Upper lobe of right lung (tissue), 1 donor: ENCODE measurements at places on chromosomes 16 and 17. TPM values are rescaled to one million over a fixed set of nuclear protein-coding genes. Genes with fewer than 3 reads are reported as not detected.

DNA sequence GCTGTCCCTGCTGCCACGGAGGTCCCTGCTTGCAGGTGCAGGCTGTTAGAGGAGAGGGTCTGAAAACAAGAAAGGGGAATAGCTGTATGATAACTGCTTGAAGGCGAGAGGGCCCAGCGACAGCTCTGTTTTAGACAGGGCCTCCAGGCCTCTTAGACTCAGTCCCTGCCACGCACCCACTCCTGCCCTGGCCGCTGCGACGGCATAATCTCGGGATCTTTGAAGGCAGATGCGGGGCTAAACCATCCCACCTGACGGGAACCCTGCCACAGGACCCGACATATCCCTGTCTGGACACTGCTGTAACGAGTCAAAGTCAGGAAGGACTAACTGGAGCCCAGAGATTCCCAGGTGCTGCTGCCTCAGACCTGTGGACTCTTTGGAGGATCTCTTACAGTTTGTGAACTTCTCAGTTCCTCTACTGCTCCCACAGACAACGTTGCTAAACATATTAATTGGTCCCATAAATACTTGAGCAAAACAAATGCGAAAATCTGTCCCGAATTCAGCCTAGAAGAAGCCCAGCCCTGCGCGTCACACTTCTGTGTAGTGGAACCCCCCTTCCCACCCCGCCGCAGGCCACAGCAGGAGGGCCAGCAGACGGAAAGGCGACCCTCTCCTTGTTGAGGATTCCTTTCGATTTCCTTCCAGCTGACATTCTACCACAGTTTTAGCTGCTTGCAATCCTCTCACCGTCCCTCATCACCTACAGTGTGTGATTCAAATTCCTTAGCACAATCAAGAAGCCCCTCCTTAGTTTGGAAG lies 998 bp upstream of the TMEM11 start:
- peaks cover 42% of the 10 kb centered on the region for H3K4me1 ChIP-seq
- DNase-seq: no peak
- H3K4me3 ChIP-seq: peak overlapping the region; percentile 92
- H3K27me3 ChIP-seq: no peaks in the 10 kb centered on the region
- H3K27ac ChIP-seq: peak overlapping the region; percentile 94

DNA sequence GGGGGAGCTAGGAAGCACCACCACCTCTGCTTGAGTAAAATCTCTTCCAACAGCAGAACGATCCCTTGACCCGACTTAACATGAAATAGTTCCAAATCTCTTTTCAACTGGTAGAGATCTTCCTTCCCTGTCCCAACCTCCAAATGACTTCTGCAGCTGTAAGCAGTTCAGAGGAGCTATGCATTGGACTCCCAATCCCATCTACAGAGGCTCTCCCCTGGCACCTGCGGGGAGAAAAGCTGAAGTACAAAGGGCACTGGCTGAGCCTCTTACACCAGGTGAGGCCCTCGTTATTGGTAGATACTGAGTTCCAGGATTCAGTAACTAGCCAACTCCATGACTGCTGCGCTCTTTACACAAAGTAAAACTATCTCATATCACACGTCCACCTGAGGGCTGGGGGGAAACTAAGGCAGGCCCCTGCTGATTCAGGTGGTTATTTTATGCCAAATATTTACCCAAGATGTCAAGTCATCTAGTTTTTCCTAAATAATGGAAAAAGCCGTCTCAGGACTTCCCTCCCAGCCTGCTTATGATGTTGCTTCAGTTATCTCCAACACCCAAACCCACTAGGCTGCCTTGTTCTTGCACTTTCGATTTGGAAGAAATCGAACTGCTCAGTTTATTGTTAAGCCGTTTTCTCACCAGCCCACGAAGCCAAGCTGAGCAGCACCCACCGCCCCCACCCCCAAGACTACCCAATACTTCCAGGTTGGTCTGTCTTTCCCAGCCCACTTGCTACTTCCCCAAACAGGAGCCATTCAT lies 3.2 kb downstream of the ACTG1 start:
- peak overlapping the region; percentile 90 for H3K27ac ChIP-seq
- H3K4me3 ChIP-seq: peak overlapping the region; percentile 94
- H3K27me3 ChIP-seq: no peaks in the 10 kb centered on the region
- H3K36me3 ChIP-seq: peaks cover 34% of the 10 kb centered on the region
- H3K4me1 ChIP-seq: peaks cover 18% of the 10 kb centered on the region
- no peak for DNase-seq

DNA sequence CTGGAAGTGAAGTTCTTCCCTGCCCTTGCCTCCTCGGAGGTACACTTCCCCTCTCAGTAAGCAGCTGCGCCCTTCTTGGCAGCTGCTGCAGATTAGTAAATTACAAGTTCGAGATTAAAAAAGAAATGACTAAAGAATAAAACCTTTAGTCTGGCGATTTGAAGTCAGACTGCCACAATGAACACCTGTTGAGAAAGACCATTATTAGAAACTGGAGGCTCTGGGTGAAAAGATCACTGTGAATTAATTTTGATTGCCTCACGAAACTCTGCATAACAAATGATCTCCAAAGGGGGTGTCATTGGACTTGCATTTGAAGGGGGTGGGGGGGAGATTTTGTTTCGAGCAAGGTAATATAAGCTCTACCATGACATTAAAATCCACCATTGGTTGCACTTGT lies 39.3 kb downstream of the SALL1 start:
- H3K36me3 ChIP-seq: no peaks in the 10 kb centered on the region
- peaks cover 40% of the 10 kb centered on the region for H3K27me3 ChIP-seq
- DNase-seq: no peak

DNA sequence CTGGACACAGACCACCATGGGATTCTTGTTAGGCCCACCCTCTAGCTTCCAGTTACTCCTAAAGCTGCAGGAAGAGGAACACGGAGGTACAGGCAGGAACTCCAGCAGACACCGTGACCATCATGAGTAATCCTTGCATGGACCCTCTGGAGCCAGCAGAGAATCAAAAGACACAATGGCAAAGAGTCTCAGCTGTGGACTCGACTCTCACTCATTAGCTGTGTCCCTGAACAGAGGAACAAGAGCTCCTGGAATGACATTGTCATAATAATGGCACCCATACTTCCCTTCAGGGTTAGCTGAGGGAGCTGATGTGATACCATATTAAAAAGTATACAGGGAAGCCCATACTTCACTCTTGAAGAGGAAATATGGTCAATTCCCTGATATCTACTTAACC lies 176.3 kb upstream of the ASIC2 start:
- H3K36me3 ChIP-seq: no peaks in the 10 kb centered on the region
- no peaks in the 10 kb centered on the region for H3K27me3 ChIP-seq
- DNase-seq: no peak
- H3K27ac ChIP-seq: no peak overlapping the region

DNA sequence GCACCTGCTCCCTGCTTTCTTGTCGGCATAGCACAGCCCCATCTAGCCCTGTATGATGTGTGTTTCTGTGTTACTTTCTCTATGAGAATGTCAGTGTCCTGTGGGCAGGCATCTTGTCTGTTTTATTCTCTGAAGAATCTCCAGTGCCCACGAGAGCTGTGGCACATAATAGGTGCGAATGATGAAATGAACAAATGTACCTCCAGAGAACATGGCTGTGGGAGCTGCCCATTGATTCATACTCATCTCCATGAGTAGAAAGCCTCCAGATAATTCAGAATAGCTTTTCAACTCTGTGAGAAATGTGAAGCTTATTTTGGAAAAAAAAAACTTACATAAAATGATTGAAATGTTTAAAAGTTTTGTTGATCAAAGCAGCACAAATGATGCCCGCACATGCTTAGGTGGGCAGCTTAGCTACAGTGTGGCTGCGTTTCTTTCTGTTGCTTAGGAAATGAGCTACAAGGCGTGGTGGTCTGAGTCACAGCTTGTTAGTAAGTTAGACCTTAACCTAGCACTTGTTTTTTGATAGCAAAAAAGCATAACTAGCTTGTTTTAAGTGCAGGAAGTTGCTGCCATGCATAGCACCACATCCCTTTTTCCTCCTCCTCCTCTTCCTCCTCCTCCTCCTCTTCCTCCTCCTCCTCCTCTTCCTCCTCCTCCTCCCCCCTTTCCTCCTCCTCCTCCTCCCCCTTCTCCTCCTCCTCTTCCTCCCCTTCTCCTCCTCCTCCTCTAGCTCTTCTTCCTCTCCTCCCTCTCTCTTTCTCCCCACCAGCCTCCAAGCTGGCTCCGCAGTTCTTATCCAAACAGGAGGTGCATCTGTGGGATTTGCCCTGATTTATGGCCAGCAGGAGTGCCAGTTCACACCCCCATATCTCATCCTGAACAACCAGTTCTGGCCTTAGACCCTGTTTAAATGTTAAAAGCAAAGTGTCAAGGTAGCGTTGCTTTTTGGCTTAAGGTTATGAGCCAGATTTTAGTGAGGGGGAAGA lies 221.5 kb downstream of the IRF8 start:
- peaks cover 6% of the 10 kb centered on the region for H3K27me3 ChIP-seq
- no peaks in the 10 kb centered on the region for H3K4me1 ChIP-seq
- no peak overlapping the region for H3K4me3 ChIP-seq
- H3K27ac ChIP-seq: no peak overlapping the region
- H3K36me3 ChIP-seq: no peaks in the 10 kb centered on the region

GRCh38 chr17:27663936-27664605 lies 33.1 kb downstream of the LGALS9 start:
- DNase-seq: peak; percentile 39
- no peak overlapping the region for H3K27ac ChIP-seq
- no peaks in the 10 kb centered on the region for H3K27me3 ChIP-seq
- H3K36me3 ChIP-seq: no peaks in the 10 kb centered on the region

DNA sequence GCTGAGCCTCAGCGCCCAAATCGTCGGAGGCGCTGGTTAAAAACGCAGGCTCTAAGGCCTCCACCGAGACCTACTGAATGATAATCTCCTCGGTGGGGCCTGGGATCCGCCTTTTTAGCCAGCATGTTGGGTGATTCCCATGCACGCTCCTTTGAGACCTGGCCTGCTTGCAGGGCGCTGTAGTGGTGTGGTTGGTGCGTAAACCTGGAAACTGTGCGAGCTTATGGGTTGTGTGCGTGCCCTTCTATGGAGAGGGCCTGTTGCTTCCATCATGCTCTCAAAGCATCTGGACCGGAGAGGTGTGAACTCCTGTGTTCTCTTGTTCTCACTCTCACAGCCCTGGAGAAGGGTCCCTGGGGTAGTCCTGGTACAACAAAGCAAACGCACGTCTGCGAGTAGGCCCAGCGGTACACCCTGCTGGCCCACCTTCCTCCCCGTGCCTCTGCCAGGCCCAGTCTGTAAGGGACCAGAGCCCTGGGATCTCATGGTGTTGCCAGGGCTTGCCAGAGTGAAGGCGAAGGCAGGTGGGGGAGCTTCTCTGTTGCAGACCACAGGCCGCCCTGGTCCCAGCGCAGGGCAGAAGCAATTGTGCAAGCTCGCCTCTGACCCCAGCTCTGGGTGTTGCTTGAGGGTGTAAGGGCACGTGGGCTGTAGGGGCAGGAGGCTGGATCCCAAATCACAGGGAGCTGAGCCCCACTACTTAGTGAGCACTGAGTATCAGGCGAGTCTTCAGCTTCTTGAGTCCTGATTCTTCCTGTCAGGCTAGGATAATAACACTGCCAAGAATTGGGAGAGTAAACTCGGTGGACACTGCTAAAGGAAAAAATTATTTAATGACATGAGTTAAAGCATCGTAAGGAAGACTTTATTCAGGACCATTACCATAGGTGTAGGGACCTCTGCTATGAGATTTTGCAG lies 879 bp upstream of the LRRC75A start:
- H3K4me1 ChIP-seq: peaks cover 10% of the 10 kb centered on the region
- H3K27me3 ChIP-seq: no peaks in the 10 kb centered on the region
- DNase-seq: no peak
- no peaks in the 10 kb centered on the region for H3K36me3 ChIP-seq
- no peak overlapping the region for H3K27ac ChIP-seq

The RNF157 gene
- 3.8 TPM for total RNA-seq

DNA sequence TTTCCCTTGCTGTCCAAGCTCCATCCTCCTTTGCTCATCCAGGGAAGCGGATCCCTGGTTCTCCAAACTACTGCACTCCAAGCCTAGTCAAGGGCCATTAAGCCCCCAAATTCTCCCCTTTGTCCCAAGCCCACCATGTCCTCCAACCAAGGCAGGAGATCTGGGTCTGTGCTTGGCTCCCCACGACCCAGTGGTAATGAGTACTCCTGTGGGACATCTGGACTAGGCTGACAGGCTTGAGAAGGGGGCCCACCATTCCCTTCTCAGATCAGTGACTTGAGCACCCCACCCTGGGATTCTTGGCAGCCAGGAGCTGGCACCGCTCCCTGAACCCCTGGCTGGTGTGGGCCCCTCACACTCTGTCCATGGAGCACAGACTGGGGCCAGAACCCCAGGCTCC lies 17.1 kb downstream of the OSBPL7 start:
- H3K4me1 ChIP-seq: no peaks in the 10 kb centered on the region
- DNase-seq: peak; percentile 9
- peaks cover 31% of the 10 kb centered on the region for H3K36me3 ChIP-seq
- H3K4me3 ChIP-seq: no peak overlapping the region
- H3K27ac ChIP-seq: no peak overlapping the region
- H3K27me3 ChIP-seq: no peaks in the 10 kb centered on the region

DNA sequence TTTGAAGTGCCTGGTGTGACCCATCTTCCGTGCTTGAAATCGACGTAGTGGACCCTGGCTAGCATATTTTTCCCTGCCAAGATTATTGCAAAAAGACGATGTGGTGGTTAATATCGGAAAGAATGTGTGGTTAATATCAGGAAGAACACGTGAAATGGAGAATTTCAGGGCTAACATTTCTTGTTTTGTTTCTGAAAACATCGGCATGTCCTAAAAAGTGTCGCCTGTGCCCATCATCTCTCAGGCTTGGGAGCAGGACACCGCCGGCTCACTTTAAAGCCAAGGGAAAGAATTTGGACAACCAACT lies 345 bp upstream of the DCXR start:
- H3K4me3 ChIP-seq: peak overlapping the region; percentile 65
- H3K27ac ChIP-seq: peak overlapping the region; percentile 95
- no peaks in the 10 kb centered on the region for H3K36me3 ChIP-seq
- H3K4me1 ChIP-seq: peaks cover 13% of the 10 kb centered on the region
- no peaks in the 10 kb centered on the region for H3K27me3 ChIP-seq
- no peak for DNase-seq

DNA sequence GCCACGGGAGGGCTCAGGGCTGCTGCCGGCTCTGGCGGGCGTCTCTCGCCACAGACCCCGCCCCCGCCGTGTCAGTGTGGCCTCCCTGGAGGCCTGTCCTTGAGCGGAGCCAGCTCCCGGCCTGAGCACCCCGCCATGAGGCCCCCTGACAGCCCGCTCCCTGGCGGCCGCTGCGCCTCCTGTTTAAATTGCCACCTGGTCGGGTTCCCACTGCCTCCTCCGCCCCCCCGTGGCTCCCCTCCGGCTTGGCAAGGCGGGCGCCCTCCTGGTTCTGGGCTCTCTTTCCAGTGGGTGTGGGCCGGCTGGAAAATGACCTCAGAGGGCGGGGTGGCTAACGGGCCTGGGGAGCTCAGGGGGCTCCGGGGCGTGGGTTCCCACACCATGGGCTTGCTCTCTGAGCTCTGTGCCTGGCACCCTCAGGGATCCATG lies 42.1 kb upstream of the SSTR5 start:
- H3K4me1 ChIP-seq: no peaks in the 10 kb centered on the region
- no peak overlapping the region for H3K27ac ChIP-seq
- no peak for DNase-seq
- no peaks in the 10 kb centered on the region for H3K36me3 ChIP-seq
- H3K27me3 ChIP-seq: peaks cover 11% of the 10 kb centered on the region
- H3K4me3 ChIP-seq: no peak overlapping the region

- peaks cover 5% of the 10 kb centered on the region for H3K27me3 ChIP-seq
- H3K4me1 ChIP-seq: no peaks in the 10 kb centered on the region
- H3K27ac ChIP-seq: no peak overlapping the region
These were observed 29.6 kb upstream of the ASGR2 start for GRCh38 chr17:7144213-7144612.

GRCh38 chr17:7583253-7584109 lies at the start of gene MPDU1:
Gene MPDU1 (plus strand): TSS chr17:7583852. CDS start chr17:7583863, 11 bp downstream.
- H3K4me3 ChIP-seq: peak within 1 kb of the TSS; percentile 72
- no peaks in the 10 kb centered on the region for H3K27me3 ChIP-seq
- H3K4me1 ChIP-seq: peaks cover 43% of the 10 kb centered on the region
- peak within 1 kb of the TSS; percentile 98 for H3K27ac ChIP-seq
- peaks cover 14% of the 10 kb centered on the region for H3K36me3 ChIP-seq
- peak; percentile 99 for DNase-seq

The GCGR gene
- not detected for total RNA-seq
